ENCODE measurements at places on chromosomes 1 and 21.

DNA sequence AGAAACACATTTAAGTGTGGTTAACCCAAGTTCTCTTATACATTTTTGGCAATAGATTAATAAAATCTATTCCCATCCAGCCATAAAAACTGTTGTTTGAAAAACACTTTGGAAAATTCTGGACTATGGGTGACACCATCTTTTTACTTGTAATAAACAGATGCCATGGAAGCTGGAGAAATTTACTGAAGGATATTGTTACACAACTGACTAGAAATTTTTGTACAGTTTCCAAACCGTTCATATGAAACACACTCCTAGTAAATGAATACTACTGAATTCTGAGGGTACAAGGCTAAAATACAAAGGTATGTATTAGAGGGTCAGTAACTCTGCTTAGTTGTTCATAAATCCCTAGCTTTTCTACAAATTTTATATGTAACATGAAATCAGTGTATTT lies 48.7 kb downstream of the TRIM33 start:
- no peak for DNase-seq

DNA sequence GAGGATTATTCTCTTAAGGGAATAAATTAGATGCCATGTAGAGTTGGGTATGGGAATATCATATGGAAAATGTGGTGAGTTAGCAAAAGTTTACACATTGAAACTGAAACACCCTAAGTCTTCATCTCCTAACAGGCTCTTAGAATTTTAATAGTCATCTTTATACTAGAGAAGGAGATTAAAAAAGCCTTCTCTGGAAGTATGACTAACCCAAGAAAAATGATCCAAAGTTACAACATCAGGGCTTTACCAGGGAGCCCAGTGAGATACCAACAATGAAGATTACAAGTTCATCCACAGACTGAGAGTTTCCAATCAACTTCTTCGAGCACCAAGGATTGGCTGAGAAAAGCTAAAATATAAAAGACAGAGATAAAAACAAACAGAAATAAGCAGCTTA lies 70.0 kb upstream of the KIAA0040 start:
- DNase-seq = no peak

GRCh38 chr1:15965228-15965767 lies 10.6 kb downstream of the ZBTB17 start:
- no peak for DNase-seq

DNA sequence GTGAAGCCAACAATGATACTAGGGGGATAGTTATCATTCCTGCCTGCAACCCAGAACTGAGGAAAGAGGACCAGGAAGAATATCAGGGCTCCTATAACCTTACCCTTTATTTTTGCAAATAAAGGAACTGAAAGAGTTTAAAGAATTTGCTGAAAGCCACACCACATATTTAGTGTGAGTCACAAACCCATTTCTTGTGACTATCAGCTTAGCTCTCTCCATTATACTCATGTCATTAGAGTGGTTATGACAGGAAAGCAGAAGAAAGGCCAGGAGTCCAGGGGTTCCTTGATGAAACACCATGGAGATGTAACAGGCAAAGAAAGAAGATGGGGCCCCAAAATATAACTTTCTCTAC lies 141.1 kb upstream of the SAMSN1 start:
- no peak for DNase-seq

GRCh38 chr1:118987468-118988185 lies 516 bp downstream of the TBX15 start:
- no peak for DNase-seq

GRCh38 chr1:233090746-233091494 lies 140.5 kb downstream of the NTPCR start:
- no peak for DNase-seq

Data from AG04449 (cell line).